Stimulated activated CD4-positive, alpha-beta T cell treated with anti-CD3 and anti-CD28 coated beads, Interleukin-1b, Interleukin-23, amount 100 ng/mL, for 4 hours (primary cell): ENCODE measurements at places on chromosomes 11 and 22.

DNA sequence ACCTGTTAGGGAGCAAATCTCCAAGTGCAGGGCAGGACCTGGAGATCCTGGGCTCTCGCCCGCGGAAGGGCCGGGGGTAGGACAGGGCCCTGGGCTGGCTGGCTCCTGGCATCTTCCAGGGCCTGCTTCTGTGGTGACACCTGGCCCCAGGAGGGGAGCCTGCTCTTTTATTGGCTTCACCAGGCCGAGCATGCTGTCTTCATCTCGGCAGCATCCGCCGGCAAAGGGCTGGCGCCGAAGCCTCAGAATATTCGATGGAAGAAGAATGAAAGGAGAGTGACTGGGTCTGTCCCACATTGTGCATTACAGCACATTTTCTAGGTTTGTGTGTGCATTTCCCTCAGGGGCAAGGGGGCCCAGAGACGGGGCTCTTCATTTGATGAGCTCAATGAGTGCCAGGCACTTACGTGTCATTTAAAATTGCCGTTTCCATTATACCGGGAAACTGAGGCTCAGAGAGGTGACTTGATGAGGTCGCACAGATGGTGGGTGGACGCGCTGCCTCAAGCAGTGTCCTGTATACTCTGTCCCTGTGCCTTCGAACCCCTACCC lies 70.0 kb downstream of the RBX1 start:
- DNase-seq: no peak

DNA sequence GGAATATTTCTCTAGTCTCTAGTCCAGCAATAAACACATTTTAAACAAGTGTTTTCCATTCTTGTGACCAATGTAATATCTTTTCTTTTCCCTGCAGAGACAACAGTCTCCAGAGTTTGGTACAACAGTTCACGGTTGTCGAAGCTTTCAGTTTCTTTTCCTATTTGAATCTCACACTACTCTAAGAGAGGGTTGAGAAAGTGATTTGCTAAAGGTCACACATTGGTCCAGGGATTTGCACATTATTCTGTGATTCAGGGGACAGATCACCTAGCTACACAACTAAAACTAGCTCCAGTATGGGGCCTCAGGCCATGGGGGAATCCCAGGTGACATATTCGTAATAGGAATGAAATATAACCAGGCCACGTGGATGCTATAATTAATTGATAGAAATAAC lies 132.5 kb downstream of the HIPK3 start:
- DNase-seq: no peak

DNA sequence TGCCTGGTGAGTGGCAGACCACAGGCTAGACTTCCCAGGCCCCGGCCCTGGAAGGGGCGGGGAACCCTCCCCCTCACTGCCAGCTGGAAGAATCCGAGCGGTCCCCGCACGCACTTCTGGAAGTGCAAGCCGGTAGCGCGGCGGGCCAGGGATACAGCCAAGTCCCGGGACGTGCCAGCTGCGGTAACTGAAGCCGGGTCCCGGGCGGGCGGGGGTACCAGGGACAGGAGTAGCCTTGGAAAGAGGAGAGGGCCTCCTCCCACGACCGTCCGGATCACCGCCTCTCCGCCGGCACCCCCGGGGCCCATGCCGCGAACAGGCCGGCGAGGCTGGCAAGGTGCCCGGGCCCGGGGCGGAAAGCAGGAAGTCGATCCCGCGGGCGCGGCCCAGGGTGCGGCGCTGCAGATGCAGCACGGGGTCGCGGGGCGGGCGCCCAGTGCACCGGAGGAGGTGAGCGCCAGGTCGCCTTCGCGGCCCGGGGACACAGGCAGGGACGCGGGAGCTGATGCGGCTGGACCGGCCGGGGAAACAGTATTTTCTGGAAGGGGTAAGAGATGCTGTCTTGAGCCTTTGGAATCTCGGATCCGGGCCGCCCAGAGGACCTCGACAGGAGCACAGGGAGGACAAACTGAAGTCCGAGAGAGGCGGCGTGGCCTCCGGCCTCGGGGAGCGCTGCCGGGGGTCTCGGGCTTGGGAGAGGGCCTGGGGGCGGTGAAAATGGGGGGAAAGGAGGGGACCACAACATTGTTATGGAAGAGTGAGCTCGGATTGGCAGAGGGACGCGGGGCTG lies 783 bp upstream of the SLC35C1 start:
- DNase-seq: peak; percentile 25

DNA sequence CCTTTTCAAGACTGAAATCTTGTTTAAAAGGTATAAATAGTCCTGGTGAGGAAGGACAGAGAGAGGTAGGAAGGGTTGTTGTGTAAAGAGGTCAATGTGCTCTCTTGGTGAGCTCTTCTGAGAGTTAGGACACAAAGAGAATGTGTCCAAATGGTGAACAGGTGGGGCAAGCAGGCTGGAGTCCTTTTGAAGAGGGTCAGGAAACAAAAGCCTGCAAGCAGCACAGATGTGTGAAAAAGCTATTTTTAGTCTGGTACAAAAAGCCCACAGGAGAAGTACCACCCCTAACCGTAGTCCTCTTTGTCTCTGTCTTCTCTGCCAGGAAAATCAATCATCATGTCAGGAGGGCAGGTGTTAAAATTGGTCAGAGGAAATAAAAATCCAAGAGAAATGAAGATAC lies 54.4 kb upstream of the SYN3 start:
- no peak for DNase-seq

DNA sequence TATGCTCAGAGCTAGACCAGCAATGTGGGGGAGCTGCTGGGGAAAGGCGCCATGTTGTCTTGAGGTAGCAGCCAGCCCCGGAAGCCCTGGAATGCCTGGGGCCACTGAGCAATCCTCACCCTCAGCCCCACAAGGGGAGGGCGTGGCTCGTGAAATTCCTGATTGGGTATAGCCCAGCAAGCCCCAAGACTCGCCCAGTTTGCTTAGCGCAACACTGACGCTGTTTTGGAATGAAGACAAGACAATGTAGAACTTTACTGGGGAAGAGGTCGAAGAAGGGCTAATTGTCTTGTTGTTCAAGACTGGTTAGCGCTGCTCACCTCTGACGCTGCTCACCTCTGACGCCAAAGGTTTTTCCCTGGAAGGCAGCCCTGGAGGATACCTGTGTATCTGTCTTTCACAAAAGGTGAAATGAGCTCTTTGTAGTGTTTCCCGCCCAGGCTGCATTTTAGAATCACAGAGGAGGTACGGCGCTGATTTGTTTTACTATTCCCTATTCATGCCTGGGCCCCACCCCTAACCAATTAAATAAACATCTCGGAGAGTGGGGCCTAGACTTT lies 47.6 kb downstream of the ST3GAL4 start:
- DNase-seq: no peak

- no peak for DNase-seq
These were observed 388.3 kb downstream of the BRD1 start for GRCh38 chr22:49439373-49439772.

- DNase-seq: no peak
These were observed 10.0 kb downstream of the SLC29A2 start for GRCh38 chr11:66361502-66361941.

GRCh38 chr22:28802595-28803123 lies 2.3 kb upstream of the XBP1 start:
- no peak for DNase-seq

DNA sequence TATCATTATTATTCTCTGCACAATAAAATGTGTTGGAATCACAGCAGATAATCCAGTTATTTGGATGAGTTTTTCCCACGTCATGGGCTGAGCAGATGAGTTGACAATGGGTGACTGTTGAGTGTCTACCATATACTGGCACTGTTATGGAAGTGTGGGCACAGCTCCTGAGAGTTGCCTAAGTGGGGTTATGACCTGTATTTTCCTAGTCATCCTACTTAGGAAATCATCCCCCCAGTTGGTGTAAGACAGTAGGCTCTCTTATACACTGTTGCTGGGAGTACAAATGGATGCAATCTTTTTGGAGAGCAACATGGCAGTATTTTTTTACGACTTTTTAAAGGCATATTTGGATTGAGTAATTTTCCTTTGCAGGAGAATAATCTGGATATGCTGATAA lies 66.4 kb downstream of the TRAF6 start:
- no peak for DNase-seq

DNA sequence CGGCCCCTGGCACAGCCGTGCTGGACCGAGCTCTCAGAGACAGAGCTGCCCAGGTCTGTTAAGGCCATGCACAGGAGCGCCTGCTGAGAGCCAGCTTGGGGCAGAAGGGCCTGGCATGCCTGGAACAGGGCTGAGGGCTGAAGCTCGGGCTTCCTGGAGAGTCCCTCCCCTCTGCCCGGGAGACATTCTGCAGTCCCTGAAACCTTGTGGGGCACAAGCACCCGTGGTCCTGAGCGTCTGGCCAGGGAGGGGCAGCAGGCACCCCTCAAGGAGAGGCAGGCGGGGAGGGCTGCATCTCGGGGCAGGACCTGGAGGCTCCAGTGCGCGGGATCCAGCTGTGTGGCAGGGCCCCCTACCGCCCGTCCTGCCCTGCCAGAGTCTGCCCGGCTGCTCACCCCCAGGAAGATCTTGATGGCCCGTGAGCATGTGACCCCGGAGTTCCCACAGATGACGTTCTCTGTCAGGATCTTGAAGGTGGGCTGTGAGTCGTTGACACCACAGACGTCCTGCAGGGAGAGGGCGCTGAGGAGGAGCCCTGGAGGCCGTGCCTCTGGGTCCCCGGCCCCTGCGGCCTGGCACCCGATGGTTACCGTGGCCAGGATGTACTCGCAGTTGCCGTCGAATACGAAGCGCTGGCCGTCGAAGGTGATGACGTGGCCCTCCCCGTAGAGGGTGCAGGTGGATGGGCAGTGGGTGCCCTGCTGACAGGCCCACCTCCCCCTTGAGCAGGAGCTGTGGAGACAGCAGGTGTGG lies 10.9 kb downstream of the MUC6 start:
- DNase-seq: no peak

- DNase-seq: no peak
These were observed 9.5 kb upstream of the B3GNT6 start for GRCh38 chr11:77024745-77025144.

DNA sequence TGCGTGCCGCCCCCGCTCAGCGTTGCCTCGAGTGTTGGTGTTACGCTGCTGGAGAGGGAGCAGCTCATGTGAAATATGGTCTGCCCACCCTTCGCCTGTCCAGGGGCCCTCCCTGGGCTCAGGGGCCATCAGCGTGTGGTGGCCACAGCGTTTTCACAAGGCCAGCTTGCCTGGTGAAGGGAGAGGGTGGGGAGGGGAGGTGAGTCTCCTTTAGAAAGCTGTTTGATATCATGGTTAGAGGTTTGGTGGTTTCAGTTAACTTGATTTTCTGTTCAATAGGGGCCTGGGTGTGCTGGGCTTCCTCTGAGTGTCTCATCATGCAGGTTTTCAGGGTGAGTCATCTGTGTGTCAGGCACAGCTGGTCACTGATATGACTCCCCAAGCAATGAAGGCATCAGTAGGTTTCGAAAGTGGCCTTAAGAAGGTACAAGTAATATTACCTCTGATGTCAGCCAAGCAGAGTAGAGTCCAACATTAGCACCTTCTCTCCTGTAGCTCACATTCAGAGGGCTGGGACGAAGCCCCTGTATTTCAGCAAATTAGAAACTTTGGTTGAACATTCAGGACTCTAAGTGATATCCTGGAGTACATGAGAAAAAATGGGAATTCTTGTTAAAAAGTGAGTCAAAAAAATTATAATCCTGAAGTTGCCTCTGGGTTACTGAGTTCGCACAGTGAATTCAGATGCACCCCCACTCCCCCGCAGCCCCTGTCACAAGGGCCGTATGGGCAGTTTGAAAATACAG lies 172.5 kb downstream of the TBC1D22A start:
- no peak for DNase-seq

GRCh38 chr22:40620464-40621046 lies 16.0 kb downstream of the MRTFA start:
- no peak for DNase-seq

- DNase-seq: no peak
These were observed 8.7 kb upstream of the LTO1 start for GRCh38 chr11:69683764-69684333.

- no peak for DNase-seq
These were observed 39.0 kb downstream of the ENDOD1 start for GRCh38 chr11:95128602-95129001.

DNA sequence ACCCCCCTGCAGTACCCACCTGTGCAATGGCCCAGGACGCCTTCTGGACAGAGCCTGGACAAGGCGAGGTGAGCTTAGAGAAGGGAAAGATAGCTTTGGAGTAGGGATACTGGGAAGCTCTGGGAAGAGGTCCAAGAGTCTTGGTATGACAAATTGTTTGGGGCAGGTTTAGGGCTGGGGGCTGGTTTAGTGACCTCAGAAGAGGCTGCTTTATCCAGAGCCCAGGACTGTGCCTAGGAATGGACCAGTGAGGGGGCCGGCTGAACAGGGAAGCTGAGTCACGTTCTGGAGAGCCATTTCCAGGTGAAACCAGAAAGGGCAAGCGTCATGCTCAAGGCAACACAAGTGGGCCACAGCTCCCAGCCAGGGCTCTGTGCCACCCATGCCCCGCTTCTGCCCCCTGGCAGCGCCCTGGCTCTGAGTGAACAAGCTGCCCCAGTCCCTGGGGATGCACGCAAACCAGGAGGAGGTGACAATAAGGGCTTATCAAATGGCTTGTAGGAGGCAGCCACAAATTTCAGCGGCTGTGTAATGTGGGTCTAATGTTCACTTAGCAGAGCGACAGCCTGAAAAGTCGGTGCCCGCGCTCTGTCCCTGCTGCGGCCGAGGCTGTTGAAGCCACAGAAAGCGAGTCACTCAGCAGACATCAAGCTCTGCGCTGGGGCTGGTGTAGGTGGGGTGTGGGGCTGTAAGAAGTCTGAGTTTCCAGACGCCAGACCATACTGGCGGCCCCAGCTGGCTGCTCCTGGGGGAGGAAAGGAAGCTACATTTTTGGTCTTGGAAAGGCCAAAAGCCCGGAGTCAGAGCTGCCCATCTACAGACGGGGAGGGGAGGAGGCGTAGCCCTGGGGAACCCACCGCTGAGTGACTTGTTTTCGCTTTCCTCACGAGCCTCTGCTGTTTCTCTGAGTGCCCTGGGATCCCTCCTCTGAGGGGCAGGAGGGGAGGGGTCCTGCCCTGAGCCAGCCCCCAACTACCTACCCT lies 18.3 kb upstream of the SYT7 start:
- no peak for DNase-seq

DNA sequence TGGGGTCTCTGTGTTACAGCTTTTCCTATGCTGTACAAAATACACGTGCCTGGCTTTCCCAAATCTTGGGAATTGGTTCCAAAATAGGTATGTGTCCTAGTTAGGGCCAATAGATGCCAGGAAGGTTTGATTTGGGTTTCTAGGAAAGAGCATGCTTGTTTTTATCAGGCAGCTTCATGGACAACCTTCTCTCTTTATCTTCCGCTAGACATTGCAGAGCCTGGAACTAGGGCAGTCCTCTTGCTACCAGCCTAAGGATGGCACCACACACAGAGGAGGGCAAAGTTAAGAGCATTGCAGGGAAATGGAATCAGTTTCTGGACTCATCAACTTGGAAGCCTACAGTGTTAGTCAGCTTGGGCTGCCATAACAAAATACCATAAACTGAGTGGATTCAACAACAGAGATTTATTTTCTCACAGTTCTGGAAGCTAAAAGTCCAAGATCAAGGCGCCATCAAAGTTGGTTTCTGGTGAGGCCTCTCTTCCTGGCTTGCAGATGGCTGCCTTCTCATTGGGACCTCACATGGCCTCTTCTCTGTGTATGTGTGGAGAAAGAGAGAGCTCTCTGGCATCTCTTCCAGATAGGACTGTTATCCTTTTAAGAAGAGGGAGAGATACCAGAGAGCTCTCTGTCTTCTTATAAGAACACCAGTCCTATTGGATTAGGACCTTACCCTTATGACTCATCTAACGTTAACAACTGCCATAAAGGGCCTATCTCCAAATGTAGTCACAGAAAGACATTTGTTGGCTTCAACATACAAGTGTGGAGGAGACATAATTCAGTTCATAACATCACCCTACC lies 27.3 kb upstream of the CREB3L1 start:
- DNase-seq: no peak
